ENCODE measurements at places on chromosomes 16 and 17.

DNA sequence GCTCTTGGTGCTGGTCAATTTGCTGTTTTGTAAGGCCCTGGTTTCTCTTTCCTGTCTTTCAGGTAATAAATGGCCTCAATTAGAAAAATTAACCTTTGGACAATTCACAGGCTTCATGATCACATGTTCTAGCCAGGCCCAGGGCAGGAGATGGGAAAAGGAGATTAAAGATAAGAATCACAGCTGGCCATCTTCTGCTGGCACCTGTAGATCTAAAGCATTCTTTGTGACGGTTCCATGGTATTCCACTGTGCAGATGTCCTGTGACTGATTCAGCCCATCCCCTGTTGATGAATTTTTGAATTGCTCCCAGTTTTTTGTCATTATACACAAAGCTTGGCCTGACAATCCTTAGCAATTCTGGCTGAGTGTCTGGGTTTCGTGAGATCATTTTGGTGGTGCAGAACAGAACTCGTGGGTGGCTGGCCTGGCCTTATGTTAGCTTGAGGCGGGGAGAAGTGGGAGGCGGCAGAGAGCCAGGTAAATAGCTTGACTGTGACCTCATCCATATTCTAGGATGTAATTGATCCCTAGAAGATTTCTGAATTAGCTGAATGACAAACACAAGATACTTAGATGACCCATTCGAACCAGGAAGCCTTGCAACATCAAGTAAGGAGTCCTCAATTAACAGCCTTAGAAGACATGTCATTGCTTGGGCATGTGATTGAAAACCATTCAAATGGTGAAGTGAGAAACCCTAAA lies 14.1 kb downstream of the TMC5 start:
- DNase-seq: no peak

- no peak for DNase-seq
These were observed 4.6 kb downstream of the SPNS3 start for GRCh38 chr17:4438162-4438944.

- no peak for DNase-seq
These were observed 97.7 kb downstream of the RPGRIP1L start for GRCh38 chr16:53605831-53606400.

GRCh38 chr17:80071116-80071841 lies 30.1 kb upstream of the GAA start:
- no peak for DNase-seq

- DNase-seq: peak; percentile 87
These were observed 39.2 kb downstream of the ZNF778 start for GRCh38 chr16:89256651-89257254.

DNA sequence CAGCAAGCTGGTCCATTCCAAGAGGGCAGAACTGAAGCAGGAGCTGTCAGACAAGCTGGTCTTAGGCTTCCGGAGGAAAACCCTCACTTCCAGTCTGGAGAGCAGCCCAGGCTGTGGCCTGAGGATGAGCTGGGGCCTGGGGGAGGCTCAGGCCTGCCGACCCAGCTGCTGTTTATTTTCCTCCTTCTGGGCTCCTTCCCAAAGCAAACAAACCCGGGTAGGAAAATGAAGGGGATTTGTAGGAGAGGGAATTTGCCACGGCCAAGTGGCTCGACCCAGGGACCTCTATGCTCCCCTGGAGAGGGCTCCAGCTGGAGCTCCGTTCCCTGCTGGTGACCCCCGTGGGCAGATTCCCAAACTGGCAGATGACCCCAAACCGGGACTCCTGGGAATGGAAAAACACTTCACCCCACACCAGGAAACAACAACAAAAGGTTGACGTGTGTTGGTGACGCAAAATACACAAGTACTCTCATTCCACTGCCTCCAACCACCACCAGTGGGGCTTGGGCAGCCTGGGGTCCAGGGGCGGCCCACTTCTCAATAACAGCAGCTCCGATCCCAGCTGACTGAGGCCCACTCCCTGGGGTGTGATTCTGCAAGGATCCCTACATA lies 8.8 kb downstream of the JUP start:
- no peak for DNase-seq

Data from activated T-cell treated with anti-CD3 and anti-CD28 coated beads, Interleukin-2, amount 50 U/mL, for 48 hours (primary cell).